Spleen (tissue), 13 donors: ENCODE measurements at places on chromosomes 4 and X. TPM values are rescaled to one million over a fixed set of nuclear protein-coding genes. Genes with fewer than 3 reads are reported as not detected.

The GLOD5 gene
- not detected for total RNA-seq

The PCDH7 gene
- total RNA-seq, result 116 TPM

DNA sequence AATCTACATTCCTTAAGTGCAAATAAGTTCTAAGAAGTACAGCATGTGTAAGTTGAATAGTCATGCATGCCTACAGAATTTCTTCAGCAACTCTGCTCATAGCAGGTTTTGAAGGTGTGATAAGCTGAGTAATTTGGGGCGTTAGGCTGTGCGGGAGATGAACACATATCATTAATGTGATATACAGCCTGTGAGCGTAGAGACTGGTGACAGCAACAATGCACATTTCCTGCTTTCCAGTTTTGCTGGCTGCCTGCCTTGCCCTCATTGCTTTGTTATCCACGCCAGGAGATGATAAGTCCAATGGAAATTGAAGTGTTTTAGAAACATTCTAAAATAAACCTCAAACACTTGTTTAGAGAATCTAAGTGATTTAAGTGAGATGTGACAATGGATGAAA, 1709.4 kb downstream of the ARAP2 start:
- H3K36me3 ChIP-seq, result no peaks in the 10 kb centered on the region
- no peak for DNase-seq
- H3K4me1 ChIP-seq, result no peaks in the 10 kb centered on the region
- H3K4me3 ChIP-seq, result no peak overlapping the region
- H3K27ac ChIP-seq, result no peak overlapping the region

DNA sequence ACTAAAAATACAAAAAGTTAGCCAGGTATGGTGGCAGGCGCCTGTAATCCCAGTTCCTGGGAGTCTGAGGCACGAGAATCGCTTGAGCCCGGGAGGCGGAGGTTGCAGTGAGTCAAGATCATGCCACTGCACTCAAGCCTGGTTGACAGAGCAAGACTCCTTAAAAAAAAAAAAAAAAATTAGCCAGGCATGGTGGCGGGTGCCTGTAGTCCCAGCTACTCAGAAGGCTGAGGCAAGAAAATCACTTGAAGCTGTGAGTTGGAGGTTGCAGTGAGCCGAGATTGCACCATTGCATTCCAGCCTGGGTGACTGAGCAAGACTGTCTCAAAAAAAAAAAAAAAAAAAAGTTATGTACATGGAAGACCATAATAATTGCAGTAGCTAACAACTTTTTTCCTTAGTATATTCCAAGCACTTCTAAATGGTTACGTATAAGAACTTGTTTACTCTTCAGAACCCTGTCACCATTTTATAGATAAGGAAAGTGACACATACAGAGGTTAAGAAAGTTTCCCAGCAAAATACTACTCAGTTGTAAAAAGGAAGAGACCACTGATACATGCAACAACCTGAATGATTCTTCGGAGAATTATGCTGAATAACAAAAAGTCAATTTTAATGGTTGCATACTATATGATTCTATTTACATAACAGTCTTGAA, 24.5 kb downstream of the RUFY3 start:
- no peak overlapping the region for H3K4me3 ChIP-seq
- no peaks in the 10 kb centered on the region for H3K27me3 ChIP-seq
- no peak overlapping the region for H3K27ac ChIP-seq
- peaks cover 26% of the 10 kb centered on the region for H3K4me1 ChIP-seq
- H3K36me3 ChIP-seq, result no peaks in the 10 kb centered on the region

DNA sequence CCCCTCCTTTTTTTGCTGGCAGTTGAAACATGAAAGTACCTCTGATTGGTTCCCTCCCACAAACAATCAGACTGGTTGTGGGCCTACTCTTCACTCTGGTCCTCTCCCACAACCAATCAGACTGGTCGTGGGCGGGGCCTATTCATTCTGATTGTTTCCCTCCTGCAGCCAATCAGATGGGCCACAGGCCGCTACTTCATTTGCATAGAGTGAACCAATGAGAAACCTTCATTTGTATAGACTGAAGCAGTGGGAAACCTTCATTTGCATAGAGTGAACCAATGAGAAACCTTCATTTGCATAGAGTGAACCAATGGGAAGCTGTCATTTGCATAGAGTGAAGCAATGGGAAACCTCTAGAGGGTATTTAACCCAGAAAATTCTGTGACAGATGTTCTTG, 55.2 kb downstream of the TRMT44 start:
- H3K27me3 ChIP-seq, result no peaks in the 10 kb centered on the region
- no peaks in the 10 kb centered on the region for H3K4me1 ChIP-seq
- no peak overlapping the region for H3K27ac ChIP-seq
- H3K36me3 ChIP-seq, result no peaks in the 10 kb centered on the region

The SH3D19 gene
- 25.8 TPM for total RNA-seq

DNA sequence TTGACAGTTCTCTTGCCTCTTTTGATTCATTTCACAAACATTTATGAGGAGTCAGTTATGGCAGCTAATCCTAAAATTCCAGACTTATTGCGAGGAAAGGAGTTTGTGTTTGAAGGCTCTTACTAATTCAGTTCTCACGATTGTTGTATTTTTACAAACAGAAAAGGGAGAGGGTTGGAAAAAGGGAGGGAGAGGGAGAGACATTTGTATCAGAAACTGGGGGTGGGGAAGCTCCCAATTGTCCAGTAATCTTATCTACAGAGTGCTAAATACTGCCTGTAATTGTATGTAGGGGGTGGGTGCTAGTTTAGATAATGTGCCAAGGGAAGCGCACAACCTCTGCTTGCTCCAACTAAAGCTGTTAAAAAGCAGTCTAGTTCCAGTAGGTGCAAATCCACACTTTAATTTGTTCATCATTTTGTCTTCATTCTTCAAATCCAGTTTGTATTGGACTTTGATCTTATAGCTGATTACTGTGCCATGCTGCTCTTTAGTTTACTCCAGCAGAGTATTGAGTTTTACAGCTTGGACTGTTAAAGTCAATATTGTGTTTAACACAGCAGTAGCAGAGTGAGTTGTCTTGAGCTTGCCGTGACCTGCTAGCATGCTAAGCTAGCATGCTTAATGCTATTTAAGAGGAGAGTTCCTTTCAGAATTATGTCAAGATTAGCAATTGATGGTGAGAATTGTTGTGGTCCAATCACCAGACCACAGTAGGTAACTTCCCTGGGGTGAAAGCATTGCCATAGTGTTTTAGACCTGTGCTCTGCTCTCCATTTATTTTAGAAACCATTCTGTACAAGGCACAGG, 13.9 kb downstream of the FNIP2 start:
- H3K36me3 ChIP-seq, result no peaks in the 10 kb centered on the region
- H3K27ac ChIP-seq, result no peak overlapping the region
- no peaks in the 10 kb centered on the region for H3K27me3 ChIP-seq
- H3K4me1 ChIP-seq, result peaks cover 77% of the 10 kb centered on the region
- no peak for DNase-seq

- no peak overlapping the region for H3K27ac ChIP-seq
- DNase-seq, result no peak
- H3K27me3 ChIP-seq, result peaks cover 8% of the 10 kb centered on the region
- no peaks in the 10 kb centered on the region for H3K36me3 ChIP-seq
- H3K4me3 ChIP-seq, result no peak overlapping the region
Observed at GRCh38 chr4:112813790-112814189, 176.8 kb downstream of the LARP7 start.

- DNase-seq, result no peak
Observed at GRCh38 chr4:18803781-18804180, 782.2 kb upstream of the LCORL start.

The WWC2 gene
- 32.0 TPM for total RNA-seq

- DNase-seq, result no peak
- no peak overlapping the region for H3K27ac ChIP-seq
- no peak overlapping the region for H3K4me3 ChIP-seq
- peaks cover 29% of the 10 kb centered on the region for H3K27me3 ChIP-seq
Observed at GRCh38 chr4:1109898-1110506, 3.4 kb downstream of the RNF212 start.

GRCh38 chr4:87101543-87102199, 118.7 kb downstream of the KLHL8 start:
- no peak overlapping the region for H3K27ac ChIP-seq
- no peak overlapping the region for H3K4me3 ChIP-seq
- DNase-seq, result no peak
- peaks cover 9% of the 10 kb centered on the region for H3K36me3 ChIP-seq

- no peaks in the 10 kb centered on the region for H3K27me3 ChIP-seq
- H3K27ac ChIP-seq, result no peak overlapping the region
- no peaks in the 10 kb centered on the region for H3K4me1 ChIP-seq
- DNase-seq, result no peak
- no peak overlapping the region for H3K4me3 ChIP-seq
- no peaks in the 10 kb centered on the region for H3K36me3 ChIP-seq
Observed at GRCh38 chrX:73903941-73904340, 340.9 kb downstream of the CHIC1 start.

The PPA2 gene
- 97.2 TPM for total RNA-seq

DNA sequence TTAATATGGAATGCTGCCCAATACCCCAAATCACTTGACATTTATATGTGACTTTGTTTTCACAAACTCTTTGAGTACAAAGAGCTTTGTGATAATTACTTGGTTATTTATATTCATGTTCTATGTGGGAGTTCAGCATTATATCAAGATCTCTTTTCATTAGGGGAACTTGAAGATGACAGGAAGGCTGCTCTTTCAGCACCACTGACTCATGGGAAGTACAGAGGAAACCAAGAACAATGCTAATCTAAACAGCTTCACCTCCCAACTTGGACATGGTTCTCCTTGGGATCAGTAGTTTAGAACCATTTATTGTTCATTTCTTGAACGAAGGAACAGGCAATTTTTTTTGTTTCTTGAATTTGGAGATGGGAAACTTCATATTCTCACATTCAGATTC, 184.0 kb upstream of the AFF2 start:
- H3K36me3 ChIP-seq, result no peaks in the 10 kb centered on the region
- H3K4me3 ChIP-seq, result no peak overlapping the region
- H3K4me1 ChIP-seq, result no peaks in the 10 kb centered on the region
- no peak for DNase-seq
- H3K27ac ChIP-seq, result no peak overlapping the region

The RXFP1 gene
- total RNA-seq, result not detected

The WAS gene
- 107 TPM for total RNA-seq

GRCh38 chrX:21770631-21771321, 12.9 kb upstream of the SMPX start:
- no peak overlapping the region for H3K27ac ChIP-seq
- no peaks in the 10 kb centered on the region for H3K27me3 ChIP-seq
- DNase-seq, result no peak
- no peaks in the 10 kb centered on the region for H3K36me3 ChIP-seq
- no peaks in the 10 kb centered on the region for H3K4me1 ChIP-seq

DNA sequence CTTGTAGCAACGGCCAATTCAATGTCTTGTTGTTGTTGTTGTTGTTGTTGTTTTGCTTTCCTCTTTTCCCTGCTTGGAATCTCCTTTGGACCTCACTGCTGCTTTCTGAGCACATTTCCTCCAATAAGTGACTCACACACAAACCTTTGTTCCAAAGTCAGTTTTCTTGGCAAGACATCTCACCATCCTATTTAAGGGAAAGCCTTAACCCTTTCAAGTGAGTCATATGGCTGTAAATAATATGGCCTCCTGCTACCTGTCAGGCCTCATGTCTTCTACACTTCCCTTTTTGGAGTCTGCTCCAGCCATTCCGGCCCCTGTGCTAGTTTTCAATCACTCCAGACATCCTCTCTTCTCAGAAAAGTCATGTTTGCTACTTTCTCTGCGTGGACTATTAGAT, 79.5 kb upstream of the MAGEB10 start:
- no peaks in the 10 kb centered on the region for H3K4me1 ChIP-seq
- no peak for DNase-seq
- no peak overlapping the region for H3K27ac ChIP-seq

- peak overlapping the region; percentile 16 for H3K27ac ChIP-seq
- no peak overlapping the region for H3K4me3 ChIP-seq
- H3K36me3 ChIP-seq, result no peaks in the 10 kb centered on the region
- no peaks in the 10 kb centered on the region for H3K27me3 ChIP-seq
- no peaks in the 10 kb centered on the region for H3K4me1 ChIP-seq
Observed at GRCh38 chr4:85807247-85807950, 332.4 kb downstream of the ARHGAP24 start.
